ENCODE measurements at places on chromosomes 6 and 20.

GRCh38 chr6:56899311-56899710 lies 55.6 kb upstream of the BEND6 start:
- ATAC-seq: peak; percentile 88

DNA sequence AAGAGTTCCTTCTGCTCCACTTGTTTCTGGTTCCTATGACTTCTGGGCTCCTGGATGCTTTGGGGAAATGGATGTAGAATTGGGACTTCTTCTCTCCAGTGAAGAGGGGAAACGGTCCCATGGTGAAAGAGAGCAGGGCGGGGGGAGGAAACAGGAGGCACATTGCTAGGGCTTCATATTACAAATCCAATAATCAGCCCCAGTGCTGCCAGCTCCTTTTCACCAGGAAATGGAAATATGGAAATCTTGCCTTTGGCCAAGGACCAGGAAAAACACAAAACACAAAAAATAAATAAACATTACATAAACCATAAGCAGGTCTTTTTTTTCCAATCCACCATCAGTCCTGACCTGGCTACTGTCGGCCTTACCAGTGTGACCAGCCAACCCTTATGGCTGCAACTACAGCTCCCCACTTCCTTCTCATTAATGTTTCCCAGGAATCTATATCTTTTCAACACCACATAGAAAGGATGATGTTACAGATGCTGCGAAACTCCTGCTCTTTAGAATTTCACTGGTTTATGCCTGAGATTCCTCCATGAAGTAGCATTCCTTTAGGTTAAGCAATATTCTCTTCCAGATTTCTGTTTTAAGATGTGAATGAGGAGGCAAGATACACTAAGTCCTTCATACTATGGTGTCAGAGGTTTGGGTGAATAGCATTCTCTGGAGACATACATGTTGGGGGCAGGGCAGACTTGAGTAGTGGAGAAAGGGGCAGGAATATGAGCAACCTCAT lies 2.0 kb downstream of the PI3 start:
- no peak for ATAC-seq

- peak; percentile 67 for ATAC-seq
These were observed 25.1 kb upstream of the KIAA0408 start for GRCh38 chr6:127484212-127484863.

- ATAC-seq: no peak
These were observed 300.4 kb downstream of the TAF4 start for GRCh38 chr20:61765081-61765870.

GRCh38 chr6:2209226-2209809 lies 36.1 kb downstream of the GMDS start:
- ATAC-seq: peak; percentile 90

DNA sequence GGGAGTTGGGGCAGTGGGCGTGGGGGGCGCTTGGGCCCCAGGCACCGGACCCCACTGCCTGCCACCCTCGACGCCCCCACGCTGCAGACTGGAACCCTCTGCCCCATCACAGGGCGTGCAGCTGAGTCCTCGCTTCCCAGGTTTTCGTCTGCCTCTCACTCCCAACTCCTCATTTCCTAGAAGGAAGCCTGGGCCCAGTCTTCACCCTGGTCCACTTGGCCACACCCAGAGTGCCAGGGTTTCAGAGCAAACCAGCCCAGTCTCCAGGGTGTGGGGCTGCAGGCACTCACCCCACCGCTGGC lies 30.3 kb downstream of the FRMD1 start:
- no peak for ATAC-seq

DNA sequence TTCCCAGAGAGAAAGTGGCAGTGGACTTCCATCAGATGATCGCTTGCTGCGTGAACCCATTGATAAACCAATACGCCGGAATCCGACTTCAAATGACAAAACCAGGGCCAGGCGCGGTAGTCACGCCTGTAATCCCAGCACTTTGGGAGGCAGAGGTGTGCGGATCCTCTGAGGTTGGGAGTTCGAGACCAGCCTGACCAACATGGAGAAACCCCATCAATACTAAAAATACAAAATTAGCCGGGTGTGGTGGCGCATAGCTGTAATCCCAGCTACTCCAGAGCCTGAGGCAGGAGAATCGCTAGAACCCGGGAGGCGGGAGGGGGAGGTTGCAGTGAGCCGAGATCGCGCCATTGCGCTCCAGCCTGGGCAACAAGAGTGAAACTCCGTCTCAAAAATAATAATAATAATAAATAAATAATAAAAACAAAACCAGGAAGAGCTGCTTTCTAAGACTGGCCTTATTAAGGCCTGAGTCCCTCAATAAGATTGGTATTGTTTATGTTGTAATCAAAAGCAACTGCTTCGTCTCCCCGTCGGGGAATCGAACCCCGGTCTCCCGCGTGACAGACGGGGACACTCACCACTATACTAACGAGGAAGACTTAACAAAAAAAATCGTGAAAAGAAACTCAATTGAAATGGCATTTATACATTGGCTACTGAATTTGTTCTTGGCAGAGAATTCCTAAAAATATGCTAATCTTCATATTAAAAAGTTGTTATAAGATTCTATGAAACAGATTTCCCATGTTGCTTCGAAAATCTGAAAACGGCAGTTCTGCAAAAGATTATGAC lies 110.2 kb upstream of the ZNF184 start:
- peak; percentile 83 for ATAC-seq

DNA sequence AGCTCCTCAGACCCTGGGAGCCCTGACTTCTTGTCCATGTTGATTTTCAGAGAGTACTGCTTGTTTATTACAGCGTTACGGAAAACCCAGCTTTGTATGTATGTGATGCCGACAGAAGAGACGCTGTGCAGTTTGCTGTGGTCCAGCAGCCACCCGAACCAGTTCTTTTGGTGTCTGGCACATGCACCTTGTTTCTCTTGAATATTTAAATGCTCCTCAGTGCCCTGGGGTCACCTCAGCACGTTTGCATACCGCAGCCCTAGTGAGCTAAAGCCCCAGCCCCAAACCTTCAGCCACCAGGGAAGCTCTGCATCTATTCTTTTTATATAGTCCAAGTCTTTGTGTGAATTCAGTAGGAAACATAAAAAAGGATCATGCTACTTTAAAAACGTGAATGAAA lies 39.9 kb downstream of the AFDN start:
- no peak for ATAC-seq

DNA sequence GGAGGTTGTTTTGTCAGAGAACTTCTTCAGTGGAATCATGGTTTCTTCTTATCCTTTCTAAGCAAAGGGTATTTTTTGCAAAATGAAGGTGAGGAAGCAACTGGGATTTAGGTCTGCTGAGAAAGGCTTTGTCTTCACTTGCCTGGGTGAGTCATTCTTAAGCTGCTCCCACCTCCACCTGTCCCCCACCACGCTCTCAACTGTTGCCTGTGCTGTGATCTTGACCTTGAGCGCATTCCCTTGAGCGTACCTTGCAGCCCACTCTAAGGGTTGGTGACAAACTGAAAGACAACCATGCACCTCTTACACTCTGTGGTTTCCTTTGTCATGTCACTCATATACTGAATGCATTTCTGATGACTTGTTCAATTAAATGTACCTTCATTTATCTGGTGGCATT lies 641.1 kb downstream of the RNF144B start:
- no peak for ATAC-seq

GRCh38 chr6:131004387-131004755 lies 58.7 kb downstream of the EPB41L2 start:
- ATAC-seq: no peak

GRCh38 chr20:62971950-62972844 lies 19.7 kb downstream of the SLC17A9 start:
- ATAC-seq: peak; percentile 97

DNA sequence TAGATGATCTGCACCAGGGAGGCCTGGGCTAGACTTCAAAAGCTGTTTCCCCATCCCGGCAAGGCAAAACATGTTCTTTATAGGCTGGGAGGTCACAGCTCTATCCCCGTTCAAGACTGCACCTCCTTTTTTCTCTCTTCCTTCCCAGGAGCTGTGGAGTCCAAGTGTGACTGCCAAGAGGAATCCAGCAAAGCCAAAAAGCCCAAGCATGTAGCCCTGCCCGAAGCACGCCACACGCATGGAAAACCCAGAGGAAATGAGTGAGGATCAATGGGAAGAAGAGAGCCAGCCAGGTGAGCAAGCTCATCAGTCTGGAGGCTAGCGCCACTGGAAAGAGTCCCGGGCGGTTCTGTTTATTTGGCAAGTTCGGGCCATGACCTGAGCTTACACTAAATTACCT lies 240.4 kb downstream of the PRL start:
- ATAC-seq: no peak

GRCh38 chr20:24261351-24261750 lies 208.1 kb upstream of the SYNDIG1 start:
- no peak for ATAC-seq

- peak; percentile 76 for ATAC-seq
These were observed 19.3 kb downstream of the FGD2 start for GRCh38 chr6:37024656-37025337.

GRCh38 chr20:49854190-49854875 lies 41.7 kb downstream of the SLC9A8 start:
- no peak for ATAC-seq

GRCh38 chr20:46681032-46681854 lies 8.0 kb downstream of the TP53RK start:
- ATAC-seq: peak; percentile 83

GRCh38 chr6:156703719-156704118 lies 73.5 kb upstream of the ARID1B start:
- no peak for ATAC-seq

DNA sequence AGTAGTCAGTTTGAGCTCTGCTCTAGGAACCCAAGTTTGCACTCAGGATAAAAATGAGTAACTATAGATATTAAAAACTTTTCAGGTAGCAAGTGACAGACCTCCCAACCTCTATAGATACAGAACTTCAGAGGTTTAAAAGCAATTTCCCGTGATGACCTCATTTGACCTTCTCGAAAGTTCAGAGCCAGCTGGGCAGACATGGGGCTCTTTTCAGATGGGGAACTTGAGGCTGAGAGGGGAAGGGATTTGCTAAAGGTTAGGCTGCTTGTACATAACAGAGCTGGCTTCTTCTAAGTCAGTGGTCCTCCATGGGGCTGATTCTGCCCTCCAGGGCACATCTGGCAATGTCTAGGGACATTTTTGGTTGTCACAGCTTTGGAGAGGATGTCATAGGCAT lies 58.8 kb upstream of the ZNF831 start:
- ATAC-seq: no peak

GRCh38 chr6:164962805-164963204 lies 346.6 kb downstream of the C6orf118 start:
- ATAC-seq: no peak

GRCh38 chr6:18985061-18985460 lies 597.9 kb downstream of the RNF144B start:
- ATAC-seq: no peak

GRCh38 chr6:156787569-156788492 lies 10.7 kb downstream of the ARID1B start:
- ATAC-seq: no peak
